NCI-H1417 (cell line): ENCODE measurements at places on chromosomes 12 and 14.

- DNase-seq, result no peak
Observed at GRCh38 chr12:11497995-11498394, 102.6 kb upstream of the PRB2 start.

DNA sequence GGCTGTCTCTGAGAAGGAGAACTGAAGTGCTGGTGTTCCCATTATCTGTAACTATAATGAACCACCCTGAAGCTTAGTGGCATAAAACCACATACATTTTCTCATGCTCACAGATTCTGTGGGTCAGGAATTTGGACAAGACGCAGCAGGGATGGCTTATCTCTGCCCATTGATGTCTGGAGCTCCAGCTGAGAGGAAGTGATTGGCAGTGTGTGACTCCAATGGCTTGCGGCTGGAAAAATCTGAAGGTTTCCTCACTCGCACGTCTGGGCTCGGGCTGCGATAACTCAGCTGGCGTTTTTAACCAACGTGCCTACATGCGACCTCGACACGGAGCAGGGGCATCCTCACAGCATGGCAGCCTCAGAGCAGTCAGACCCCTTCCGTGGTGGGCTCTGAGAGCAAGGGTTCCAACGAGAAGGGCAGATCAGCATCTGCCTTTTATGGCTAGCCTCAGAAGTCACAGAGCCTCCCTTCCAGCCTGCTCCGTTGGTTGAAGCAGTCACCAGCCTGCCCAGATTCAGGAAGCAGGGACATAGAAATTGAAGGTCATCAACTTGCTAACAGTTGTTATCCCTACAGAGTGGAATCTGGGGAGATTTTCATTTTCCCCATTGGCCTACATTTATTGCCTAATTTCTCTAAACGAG, 143.3 kb upstream of the BCL2L14 start:
- no peak for DNase-seq

GRCh38 chr14:93811020-93811419, 22.7 kb upstream of the PRIMA1 start:
- no peak for DNase-seq

- no peak for DNase-seq
Observed at GRCh38 chr12:6337958-6338433, 3.9 kb downstream of the TNFRSF1A start.

DNA sequence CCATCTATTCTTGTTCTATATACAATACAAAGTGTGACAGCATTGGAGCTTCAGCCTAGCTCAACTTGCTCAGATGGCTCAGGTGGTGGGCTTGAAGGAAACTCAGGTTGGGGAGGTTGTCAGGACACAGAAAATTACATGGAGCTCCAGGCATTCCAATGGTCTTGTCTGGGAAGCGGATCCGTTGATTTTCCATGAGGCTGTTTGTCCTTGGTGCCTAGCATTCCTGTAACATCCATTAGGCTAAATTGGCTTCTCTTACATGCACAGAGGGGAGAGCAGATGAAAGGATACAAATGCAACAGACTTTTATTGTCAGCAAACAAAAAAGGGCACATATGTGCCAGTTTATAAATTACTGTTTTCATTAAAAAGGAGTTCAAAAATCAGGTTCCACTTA, 75.5 kb upstream of the OTX2 start:
- no peak for DNase-seq

GRCh38 chr12:109716092-109716479, 2.5 kb downstream of the FAM222A start:
- DNase-seq, result peak; percentile 55

DNA sequence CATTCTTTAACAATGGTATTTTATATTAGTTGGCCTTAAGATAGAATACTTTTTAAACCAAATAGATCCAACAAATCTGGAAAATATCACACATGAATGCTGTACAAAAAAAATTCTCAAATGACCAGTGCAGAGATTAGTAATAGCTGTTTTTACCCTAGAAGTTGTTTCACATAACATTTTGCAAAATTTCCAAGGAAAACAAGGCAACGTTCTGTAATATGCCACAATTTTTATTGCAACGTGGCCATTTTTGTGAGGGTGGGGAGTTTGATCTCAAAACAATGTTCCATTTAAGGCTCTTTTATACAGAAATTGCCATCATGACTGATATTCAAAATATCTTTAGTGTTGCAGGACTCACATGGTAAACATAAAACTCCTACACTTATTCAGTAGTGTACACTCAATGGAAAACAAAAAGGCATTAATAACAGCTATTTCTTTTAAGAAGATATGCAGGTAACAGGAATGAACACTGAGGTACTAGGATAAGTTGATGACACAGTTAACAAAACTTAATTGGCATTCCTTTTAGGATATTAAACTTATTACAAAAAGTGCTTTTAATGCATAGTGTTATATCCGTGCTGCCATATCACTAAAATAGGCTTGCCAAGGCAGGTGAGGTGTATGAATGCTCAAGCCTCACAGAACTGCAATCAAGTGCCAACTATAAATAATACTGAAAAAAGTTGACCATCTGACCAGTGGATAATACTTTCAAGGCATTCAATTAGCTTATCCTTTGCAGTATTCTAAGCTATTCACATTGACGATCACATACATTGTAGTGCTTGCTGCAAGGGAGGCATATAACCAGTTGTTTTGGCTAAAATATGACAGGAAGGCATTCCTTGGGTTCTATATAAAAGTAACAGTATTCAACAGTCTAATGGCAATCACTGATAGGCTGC, 2.3 kb downstream of the CFL2 start:
- no peak for DNase-seq

- no peak for DNase-seq
Observed at GRCh38 chr14:76986231-76986565, 42.3 kb downstream of the IRF2BPL start.

- DNase-seq, result no peak
Observed at GRCh38 chr12:80116735-80117134, 17.4 kb downstream of the OTOGL start.

DNA sequence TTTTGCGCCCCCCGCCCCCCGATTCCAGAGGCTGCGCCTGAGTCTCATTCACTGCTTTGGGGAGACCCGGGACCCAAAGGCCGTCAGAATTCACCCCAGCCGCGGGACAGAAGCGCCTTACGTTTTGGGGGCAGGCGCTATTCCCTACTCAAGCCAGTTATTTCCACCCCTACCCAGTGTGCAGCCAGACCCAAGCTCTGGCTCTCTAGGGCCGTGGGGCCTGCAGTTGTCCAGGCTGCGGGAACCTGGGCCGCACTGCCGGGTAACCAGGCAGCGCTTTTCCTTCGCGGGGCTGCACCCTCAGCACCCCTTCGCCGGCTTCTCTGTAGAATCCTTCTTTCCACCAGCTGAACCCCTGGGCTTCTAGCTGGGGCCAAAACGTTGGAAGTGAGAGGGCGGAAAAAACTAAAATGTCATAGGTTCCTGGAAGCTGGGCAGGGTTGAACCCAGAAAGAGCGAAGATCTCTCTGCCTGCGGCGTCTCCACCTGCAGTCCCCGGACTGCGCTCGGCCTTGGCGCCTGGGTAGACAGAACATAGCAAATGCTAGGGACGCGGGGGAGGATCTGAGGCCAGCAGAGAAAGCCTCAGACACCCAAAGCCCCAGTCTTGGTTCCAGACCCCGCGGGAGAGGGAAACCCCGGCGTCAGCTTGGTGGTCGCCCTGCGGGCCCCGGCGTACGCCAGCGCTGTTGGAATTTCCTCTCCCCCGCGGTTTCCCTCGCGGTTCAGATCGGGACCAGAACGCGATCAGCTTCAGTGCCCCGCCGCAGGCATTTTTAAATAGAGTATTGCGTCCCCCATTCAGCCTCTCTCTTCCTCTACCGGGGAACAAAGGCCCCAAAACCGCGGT, 18.3 kb downstream of the TBX3 start:
- DNase-seq, result no peak

DNA sequence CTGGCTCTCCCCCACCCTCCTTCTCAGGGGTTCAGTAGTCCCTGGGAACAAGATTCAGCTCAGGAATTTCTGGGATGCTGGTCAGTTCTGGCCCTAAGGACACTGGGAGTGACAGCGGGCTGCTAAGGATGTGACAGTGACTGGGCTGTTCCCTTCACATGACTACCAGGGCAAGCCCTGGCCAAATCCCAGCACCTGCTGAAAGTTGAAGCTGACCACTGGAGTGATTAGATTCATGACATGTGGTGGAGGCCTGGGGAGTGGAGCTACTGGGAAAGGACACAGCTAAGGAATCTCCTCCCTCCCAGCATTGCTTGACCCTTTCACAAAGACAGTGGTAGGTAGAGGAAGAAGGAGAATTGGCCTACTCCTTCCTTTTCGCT, 204.9 kb downstream of the DAD1 start:
- DNase-seq, result no peak

DNA sequence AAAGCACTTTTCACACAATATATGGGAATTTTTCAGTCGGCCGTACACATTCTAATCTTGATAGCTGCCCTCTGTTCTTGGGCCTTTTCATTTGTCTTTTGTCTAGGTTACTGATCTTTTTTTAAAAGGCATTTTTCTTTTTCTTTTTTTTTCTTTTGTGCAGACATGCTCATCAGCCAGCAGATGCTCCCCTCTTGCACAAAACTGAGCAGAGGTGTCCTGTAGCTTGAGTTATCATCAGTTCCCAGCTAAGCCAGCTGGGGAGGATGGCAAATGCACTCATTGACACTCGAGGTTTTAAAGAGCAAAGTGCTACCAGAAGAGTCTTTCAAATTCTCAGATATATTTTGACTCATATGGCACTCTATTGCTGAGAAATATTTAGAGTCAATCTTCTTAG, 913.9 kb upstream of the SEL1L start:
- peak; percentile 38 for DNase-seq

GRCh38 chr14:27750114-27750513, 1016.5 kb upstream of the FOXG1 start:
- no peak for DNase-seq

- no peak for DNase-seq
Observed at GRCh38 chr12:89245090-89245489, 107.2 kb downstream of the DUSP6 start.

GRCh38 chr12:115135800-115136211, 451.8 kb upstream of the TBX3 start:
- DNase-seq, result no peak

DNA sequence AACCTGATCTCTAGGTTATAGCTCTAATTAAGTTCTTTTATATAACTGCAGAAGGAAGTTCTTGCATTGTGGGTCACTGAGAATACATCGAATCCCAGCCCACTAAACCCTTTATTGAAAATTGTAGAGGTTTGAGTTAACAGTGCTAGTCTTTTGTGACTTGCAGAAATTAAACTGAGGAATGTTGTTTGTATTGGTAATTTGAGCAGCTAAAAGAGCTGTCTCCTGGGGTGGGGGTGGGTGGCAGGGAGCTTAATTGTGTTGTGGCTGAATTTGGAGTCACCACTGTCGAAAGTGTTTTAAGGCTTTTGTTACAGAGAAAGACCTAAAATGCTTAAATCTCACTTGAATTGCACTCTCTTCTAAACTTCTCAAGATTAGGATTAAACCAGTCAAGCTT, 3.2 kb upstream of the COX8C start:
- DNase-seq, result no peak

DNA sequence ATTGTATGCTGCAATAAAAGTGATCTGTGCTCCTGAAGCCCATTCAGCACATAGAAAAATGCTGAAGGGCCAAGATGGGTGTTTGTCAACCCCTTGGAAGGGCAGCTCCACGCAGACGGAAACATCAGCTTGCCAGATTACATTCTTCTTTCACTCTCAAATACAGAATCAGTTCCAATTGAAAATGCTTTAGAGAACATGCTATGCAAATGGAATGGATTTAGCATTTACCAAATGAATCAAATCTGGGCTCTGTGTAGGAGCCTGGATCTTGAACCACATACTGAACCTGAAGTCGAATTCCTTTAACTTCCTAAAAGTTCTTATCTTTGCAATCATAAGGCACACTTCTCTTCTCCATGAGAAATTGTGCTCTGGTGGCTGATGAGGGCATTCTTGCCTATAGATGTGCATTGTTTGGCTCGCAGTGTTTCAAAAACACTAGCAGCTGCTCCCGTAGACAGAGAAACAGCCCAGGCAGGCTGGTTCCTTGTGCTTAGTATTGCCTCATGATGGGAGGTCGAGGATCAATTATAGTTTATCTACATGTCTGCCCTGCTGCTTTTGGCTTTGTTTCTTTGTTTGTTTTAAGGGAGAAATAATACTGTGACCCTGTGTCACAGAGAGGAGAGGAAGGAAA, 489.8 kb upstream of the FLRT2 start:
- peak; percentile 24 for DNase-seq

DNA sequence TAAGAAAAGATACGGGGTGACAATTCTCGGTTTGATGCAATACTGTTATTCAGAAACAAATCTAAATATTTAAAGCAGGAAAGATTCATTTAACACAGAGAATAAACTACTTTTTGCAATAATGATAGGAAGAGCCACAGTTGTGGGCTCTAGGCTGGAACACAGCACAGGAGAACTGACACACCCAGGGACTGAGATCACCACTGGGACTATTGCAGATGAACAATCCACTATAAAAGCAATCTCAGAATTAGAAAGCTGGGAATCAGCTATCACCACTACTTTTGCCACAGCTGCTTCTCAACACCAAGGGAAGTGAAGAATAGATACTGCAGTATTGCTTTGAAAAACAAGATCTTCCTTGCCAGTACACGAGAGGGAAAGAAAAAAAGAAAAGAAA, 4.1 kb upstream of the PIK3C2G start:
- no peak for DNase-seq

GRCh38 chr12:50222275-50222783, 55.2 kb upstream of the CERS5 start:
- DNase-seq, result peak; percentile 47

DNA sequence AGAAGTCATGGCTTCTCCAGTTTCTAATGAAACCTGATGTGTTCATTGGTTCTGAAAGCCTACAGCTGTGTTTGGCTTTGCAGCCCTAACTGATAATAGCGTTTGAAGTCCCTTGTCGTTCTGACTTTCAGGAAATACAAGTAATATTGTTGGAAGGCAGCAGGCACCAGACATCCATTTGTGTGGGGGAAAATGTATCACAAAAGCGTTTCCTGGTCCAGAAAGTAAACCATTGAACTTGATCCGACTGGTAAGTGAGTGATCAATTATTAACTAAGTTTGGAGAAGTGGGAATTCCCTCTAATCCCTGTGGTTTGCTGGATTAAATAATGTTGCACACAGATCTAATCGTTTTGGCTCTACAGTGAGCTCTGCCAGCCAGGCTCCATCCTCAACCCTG, 77.3 kb upstream of the LTA4H start:
- no peak for DNase-seq

DNA sequence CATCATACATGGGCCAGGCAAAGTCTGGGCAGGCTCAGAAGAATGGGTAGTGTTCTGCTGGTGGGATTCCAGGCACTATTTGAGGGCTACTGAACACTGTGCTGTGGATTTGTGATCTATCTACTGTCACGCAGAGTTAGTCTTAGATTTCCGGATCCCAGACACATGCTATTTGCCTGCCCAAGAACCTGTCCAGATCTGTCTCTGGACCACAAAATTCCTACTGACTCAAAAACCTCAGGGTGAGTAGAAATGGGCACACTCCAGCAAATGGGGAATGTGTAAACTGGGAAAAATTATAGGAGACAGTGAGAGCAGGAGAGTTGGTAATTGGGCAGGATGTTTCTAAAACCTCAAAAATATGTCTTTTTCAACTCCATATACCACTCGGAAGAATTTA, 129.9 kb downstream of the GALC start:
- no peak for DNase-seq

GRCh38 chr14:101175731-101176534, 272.4 kb upstream of the RTL1 start:
- DNase-seq, result peak; percentile 24

GRCh38 chr12:64943686-64944085, 119.2 kb downstream of the TBC1D30 start:
- no peak for DNase-seq

GRCh38 chr12:25364529-25365339, 114.0 kb upstream of the KRAS start:
- DNase-seq, result no peak
